ENCODE measurements at places on chromosomes 16 and 17.

DNA sequence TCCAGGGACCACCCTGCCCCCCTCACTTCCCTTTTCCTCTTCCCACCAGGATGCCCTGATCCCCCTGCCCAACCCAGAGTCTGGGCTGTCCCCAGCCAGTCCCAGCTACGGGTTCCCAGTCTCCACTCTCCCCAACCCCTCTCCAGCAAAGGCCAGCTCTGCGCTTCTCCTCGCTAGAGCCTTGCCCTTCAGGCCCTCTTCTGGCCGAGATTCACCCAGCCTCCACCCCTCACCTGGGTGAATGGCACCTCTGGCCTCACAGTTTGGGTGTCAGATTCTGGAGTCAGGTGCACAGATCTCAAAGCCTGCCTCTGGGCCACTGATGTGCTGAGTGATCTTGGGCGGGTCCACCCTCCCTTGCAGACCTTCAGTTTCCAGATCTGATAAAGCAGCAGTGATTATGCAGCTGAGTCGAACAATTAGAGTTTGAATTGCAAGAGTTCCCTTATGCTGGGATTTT lies 185.6 kb upstream of the TNRC6C start:
- DNase-seq: no peak

DNA sequence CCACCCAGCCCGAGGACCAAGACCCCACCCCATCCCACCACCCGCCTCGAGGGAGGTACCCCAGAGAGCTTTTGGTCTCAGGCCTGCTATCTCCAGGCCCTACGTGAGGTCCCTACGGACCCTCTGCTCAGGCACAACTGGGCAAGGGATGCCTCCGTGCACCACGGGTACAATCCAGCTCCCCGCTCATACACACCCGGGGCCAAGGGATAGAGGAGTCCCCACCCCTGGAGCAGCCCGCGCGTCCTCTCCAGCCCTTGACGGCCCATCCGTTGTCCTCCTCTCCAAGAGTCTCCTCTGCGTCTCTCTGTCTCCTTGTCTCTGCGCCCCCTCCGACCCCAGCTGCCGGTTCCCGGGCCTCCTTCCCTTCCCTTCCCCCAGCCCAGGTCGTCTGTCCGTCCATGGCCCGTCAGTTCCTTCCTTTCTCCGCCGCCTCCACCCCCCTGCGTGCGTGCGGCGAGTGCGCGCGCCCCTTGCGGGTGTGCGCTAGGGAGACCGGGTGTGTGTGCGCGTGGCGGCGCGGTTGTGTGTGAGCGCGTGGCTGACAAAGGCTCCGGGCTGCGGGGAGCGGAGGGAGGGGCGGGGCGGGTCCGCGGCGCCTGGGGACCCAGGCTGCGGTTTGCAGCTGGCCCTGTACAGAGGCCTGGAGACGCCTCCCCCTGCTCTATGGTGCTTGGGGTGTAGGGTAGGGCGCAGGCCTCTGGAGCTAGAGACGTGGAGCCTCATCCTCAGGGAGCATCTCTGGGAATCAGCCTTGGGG lies 930 bp downstream of the SPNS2 start:
- no peak for DNase-seq

DNA sequence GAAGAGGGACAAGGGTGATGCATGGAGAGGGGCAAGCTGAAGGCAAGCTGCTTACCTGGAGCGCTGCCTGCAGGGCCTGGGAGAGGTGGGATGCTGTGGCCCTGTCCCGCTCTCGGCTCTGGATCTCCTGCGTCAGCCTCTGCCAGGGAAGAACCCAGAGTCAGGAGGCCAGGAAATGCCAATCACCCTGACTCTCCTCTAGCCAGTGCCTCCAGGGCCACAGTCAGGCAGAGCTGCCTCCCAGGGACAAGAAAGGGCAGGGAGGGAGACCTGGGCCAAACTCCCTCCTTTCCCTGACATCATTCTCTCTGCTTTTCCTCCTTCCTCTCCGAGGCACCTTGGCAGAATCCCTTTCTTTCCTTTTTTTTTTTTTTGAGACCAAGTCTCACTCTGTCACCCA lies 11.3 kb downstream of the CDK3 start:
- no peak for DNase-seq

DNA sequence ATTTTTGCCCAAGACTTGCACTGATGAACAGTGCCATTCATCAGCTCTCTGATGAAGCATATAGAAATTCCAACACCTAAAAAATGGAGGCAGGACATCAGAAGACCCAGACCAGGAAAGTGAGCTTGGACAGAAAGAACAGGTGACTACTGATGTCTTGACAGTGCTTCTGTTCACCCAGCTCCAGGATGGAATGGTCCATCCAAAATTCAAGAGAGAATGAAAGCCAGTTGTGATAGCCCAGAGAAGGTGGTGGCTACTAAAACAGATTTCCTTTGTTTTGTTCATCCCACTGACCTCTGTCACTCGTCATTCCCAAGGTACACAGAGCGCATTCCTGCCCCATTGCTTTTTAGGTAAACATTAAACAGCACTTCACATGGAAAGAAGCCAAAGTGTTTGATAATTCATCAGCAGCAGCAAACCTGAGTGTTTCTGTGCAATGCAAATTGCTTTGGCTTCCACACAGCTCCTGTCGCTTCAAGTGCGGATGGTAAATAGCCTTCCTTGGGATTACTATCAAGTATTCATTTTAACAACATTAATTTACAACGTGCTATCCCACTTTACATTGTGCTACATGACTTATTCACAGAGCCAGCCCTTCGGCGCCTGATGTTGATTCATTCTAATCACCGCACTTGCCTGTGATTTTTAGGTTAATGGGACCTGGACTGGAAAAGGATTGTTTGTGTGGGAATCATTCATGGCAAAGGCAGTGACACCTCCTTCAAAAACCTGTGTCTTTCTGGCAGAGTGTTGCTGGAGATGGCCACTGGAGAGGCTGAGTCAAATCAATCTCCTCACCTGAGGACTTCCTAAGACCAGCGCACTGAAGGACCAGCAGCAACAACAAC lies 65.1 kb upstream of the TOX3 start:
- DNase-seq: no peak

GRCh38 chr17:80154166-80154565 lies 7.2 kb upstream of the EIF4A3 start:
- no peak for DNase-seq

DNA sequence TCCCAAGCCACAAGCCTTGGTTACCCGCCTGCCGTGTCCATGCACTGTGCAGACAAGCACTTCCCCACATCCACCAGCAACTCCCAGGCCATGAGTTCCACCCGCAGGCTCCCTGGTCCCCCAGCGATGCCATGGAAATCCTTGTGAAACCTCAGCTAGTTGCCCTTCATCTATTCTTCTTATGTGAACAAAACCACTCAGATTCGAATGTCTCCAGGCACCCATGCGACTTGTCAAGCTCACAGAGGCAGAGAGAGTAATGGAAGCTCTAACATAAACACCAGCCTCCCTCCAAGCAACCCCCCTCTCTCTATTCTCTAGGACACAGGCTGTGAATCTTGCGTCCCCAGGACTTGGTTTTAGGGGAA lies 182.6 kb downstream of the C16orf95 start:
- no peak for DNase-seq

DNA sequence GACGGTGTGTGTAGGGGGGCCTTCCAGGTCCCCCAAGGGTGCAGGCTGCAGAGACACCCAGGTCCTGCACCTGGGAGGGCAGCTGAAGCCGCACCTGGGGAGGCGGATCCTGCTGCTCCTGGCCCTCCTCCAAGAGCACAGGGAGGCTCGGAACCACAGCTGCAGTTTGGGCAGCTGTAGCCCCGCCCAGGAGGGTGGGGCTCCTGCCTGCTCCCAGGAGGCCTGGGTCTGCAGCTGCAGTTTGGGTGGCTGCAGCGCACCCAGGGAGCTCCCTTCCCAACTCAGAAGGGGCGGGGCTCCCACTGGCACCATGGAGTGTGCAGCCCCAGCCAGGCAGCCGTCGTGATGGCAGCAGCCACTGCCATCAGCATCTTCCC lies 69.4 kb upstream of the NKD1 start:
- DNase-seq: no peak

- no peak for DNase-seq
These were observed 11.0 kb upstream of the WIPI1 start for GRCh38 chr17:68468334-68468733.

GRCh38 chr17:43579566-43580140 lies 33.5 kb upstream of the ETV4 start:
- peak; percentile 74 for DNase-seq

GRCh38 chr16:47726031-47726675 lies 265.0 kb downstream of the PHKB start:
- no peak for DNase-seq

GRCh38 chr16:16867973-16868372 lies 489.0 kb downstream of the NPIPA7 start:
- no peak for DNase-seq

- no peak for DNase-seq
These were observed 139.8 kb downstream of the FOXL1 start for GRCh38 chr16:86718118-86718517.

- no peak for DNase-seq
These were observed 70.9 kb downstream of the GNAO1 start for GRCh38 chr16:56262148-56262547.

DNA sequence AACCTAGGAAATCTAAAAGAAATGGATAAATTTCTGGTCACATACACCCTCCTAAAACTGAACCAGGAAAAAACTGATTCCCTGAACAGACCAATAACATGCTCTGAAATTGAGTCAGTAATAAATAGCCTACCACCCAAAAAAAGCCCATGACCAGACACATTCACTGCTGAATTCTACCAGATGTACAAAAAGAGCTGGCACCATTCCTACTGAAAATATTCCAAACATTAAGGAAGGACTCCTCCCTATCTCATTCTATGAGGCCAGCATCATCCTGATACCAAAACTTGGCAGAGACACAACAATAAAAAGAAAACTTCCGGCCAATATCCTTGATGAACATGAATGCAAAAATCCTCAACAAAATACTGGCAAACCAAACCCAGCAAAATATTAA lies 52.9 kb downstream of the TTC19 start:
- DNase-seq: no peak

DNA sequence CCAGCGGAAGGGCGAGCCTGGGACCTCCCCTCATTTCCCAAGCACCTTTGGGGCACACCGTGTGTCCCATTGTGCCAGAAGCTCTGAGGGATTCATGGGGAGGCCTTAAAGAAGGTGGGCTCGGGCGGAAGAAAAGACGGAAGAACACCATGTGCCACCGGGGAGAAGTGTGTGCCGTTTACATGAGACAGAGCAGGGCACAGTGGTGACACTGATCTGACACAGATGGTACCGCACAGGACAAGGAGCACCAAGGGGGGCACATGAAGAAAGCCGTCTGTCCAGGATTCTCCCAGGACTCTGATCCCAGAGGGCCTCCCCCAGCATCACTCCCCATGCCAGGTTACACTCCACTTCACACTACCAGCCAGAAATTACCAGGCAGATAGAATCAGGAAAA lies 128.7 kb upstream of the CHMP6 start:
- no peak for DNase-seq

DNA sequence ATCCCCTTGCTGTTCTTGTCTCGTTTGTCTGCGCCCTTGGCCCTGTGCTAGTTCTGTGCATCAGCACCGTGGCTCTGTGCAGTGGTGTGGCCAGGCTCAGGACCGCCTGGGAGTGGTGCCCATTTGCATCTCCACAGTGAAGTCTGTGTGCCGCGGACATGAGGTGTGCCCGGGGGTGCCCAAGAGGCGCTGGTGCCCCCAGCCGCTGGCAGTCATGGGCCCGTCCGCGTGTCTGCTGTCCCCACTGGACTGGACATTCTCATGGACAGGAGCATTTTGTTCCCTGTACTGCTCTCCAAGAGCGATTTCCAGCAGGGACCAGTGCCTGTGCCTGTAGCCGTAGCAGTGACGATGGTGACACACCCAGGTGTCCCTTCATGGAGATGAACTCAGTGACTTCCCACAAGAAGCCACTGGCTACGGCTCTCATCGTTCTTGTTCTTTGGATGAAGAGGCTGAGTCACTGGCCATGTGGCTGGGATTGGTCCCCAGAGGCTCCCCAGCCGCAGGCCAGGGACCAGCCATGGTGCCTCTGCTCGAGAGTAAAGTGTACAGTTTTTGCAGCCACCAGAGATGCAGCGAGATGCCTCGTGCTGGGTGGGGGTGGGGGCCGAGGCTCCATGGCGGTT lies 13.0 kb upstream of the MC1R start:
- no peak for DNase-seq

GRCh38 chr16:83989300-83989699 lies 21.3 kb downstream of the NECAB2 start:
- no peak for DNase-seq

DNA sequence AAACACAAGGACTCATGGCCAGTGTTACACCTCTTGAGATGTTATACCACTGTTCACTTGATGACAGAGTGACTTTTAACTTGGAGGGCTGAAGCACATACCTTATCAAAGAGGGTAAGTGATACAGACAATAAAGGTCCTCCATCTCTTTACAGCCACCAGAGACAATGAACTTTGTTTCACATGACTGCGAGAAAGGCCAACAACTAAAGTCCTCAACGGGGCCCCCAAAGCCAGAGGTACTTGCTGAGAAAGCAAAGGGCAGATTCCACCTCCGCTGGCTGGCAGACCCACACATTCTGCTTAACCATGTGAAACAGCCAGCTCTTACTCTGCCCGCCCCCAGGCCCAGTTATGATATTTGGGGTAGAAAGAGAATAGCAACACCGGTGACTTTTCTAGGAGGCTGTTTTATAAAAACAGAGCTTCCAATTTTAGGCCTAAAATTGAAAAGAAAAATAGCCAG lies 21.4 kb downstream of the DCUN1D3 start:
- no peak for DNase-seq

GRCh38 chr16:78462288-78463208 lies 363.1 kb downstream of the WWOX start:
- no peak for DNase-seq

- DNase-seq: no peak
These were observed 119.3 kb upstream of the TMEM97 start for GRCh38 chr17:28199728-28200127.

GRCh38 chr17:43312011-43312410 lies 78.2 kb upstream of the RNU2-1 start:
- no peak for DNase-seq

All from astrocyte of the cerebellum (primary cell).